CD4-positive, alpha-beta T cell treated with Interleukin-15 for 4 hours (primary cell): ENCODE measurements at places on chromosomes 3 and 15.

DNA sequence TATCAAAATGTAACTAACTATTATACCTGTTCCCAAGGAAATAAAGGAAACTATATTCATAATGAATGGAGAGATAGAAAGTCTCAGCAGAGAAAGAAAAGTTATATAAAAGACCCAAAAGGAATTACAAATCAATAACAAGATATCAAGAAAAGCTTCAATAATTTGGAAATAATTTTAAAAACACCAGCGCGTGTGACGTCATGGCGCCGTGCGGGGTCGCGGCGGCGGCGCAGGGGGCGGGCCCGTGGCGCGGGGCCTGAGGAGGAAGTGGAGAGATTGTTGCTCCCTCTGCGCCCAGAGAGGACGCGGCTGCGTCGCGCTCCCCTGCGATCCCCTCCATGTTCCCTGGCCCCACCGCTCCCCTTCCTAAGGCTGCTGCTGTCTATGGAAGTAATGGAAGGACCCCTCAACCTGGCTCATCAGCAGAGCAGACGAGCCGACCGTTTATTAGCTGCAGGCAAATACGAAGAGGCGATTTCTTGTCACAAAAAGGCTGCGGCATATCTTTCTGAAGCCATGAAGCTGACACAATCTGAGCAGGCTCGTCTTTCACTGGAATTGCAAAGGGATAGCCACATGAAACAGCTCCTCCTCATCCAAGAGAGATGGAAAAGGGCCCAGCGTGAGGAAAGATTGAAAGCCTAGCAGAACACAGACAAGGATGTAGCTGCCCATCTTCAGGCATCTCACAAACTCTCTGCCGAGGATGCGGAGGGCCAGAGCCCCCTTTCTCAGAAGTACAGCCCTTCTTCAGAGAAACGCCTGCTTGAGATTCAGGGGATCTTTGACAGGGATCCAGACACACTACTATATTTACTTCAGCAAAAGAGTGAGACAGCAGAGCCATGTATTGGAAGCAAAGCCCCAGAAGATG, 4.1 kb downstream of the XCR1 start:
- no peak for DNase-seq

GRCh38 chr3:100082714-100083113, 31.6 kb downstream of the FILIP1L start:
- no peak for DNase-seq

GRCh38 chr15:62209821-62210220, 44.7 kb upstream of the C2CD4B start:
- DNase-seq = no peak

- DNase-seq = no peak
These were observed 361.2 kb downstream of the DIPK2A start for GRCh38 chr3:144332868-144333267.

DNA sequence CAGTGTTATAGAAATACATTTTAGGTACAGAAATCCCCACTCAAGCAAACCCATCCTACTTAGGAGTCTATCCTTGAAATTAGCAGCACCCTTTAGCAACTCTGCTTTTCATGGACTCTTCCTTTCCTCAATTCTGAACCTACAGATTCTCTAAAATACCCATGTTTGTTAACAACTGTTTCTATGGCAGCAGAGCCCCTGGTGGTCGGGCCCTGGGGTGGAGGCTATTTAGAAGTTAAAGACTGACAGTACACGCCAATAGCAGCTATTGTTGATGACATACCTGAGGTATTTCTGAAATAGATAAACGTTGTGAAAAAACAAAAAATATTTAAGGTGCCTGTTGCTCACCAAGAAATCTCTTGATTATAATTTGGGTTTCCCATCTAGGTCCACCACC, 23.4 kb upstream of the NRG4 start:
- DNase-seq = no peak

DNA sequence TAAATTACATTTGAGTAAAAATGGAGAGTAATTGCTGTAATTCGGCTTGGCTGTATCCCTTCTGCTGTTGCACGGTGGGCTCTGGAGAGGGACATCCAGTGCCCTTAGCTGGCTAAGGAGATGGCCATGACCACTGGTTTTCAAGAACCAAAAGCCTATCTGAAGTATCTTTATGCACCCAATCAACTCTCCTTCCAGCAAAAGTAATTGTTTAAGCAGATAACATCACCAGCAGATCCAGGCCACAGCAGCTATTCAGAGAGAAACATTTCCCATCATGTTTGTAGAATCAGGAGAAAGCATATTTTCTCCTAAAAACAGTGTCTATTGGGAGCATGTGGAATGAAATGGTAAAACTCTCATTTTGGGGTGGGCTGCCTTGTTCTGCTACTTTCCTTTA, 514.5 kb upstream of the RGMA start:
- no peak for DNase-seq

DNA sequence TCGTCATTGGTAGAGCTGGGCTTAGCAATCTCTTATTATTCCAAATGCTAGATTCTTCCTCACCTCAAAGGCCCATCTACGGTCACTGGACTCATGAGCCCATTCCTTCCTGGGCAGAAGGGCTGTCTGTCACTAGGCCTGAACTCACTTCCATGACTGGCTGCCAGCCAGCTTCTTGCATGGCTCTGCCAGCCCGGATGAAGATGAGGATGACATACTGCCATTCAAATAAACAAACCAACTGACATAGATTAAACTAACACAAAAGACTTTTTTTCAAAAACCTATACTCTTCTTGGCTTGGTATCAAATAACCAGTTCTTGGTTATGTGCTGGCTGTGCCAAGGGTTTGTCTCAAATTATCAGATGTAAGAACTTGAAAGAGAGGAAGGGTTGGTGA, 23.8 kb downstream of the ISL2 start:
- DNase-seq = no peak

DNA sequence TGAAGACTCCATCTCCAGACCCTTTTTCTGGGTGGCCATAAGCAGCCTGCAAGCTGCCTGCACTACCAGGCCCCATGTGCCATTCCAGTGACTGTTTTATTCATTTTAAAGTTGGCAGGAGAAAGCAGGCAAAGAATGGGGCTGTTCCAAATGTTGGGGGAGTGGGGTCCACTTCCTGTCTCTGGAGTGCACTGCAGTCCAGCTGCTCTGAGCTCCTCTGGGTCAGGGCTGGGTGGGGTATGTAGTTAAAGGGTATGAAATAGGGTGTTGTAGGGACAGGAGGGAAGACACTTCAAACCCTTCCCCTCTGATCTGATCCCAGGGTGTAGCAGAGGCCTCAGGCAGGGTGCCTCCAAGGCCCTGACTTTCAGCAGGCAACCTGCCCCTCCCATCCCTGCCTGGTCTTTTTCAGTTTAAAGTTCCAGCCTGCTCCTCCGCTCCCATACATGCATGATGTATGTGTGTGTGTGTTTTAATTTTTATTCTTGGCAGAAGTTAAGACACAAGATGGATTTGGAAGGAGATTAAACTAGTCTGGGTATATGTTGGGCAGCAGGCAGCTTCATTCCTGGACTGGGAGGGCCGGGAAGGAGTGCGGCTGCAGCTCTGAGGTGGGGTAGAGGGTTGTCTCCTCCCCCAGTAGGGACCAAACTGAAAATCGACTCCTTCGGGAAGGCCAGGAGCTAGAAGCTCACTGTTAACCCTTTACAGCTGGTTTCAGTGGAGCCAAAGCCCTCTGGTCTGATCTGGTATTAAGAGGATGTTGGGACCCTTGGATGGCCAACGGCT, 17.3 kb downstream of the BOC start:
- DNase-seq = no peak

DNA sequence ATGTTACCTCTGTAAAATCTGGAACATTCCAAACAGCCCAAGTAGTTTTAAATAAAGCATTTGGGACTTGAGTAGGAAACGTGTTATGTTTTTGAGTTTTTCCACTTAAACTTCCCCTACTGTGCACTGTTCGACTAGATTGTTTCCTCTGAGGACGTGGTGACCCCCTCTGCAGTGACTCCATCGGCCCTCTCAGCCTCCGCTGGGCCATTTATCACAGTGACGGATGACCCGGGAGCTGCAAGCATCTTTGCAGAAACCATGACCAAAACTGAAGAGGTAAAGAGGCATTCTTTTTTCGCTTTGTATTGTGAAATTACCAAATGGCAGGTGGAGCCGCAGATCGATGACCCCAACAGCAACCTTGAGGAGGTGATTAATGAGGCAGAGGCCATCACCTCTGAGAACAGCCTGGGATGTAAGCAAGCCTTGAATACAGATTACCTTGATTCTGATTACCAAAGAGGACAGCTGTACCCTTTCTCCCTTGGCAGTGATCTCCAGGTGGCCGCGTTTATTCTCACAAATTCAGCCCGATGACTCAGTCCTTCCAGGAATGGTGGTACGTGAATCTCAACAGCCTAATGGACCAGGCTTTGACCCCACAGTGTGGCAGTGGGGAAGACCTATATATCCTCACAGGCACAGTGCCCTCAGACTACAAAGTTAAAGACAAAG, 79.1 kb upstream of the FAN1 start:
- no peak for DNase-seq

- no peak for DNase-seq
These were observed 20.9 kb upstream of the AMOTL2 start for GRCh38 chr3:134395103-134395502.

- no peak for DNase-seq
These were observed 304.0 kb upstream of the TLE3 start for GRCh38 chr15:70401709-70402108.

DNA sequence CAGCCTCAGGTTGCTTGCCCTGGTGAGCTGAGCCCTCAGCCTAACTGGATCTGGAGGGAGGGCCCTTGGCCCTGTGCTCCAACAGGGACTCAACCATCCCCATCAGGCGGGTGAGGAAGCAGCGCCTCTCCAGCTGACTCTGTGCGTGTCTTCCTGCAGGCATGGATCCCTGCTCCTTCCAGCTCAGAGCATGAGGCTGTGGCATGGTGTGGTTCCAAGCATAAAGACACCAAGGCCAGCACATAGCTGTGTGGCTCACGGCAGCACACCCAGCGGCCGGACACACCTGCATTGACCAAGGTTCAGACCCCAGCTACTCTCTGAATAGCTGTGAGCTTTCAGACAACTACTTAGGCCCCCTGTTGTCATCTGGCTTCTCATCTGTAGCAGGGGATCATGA, 131.0 kb upstream of the PLXNA1 start:
- DNase-seq = no peak
